Midbrain (tissue), 1 donor: ENCODE measurements at places on chromosomes 5 and 9.

- DNase-seq: no peak
These were observed 1.3 kb upstream of the VDAC1 start for GRCh38 chr5:134006115-134006514.

DNA sequence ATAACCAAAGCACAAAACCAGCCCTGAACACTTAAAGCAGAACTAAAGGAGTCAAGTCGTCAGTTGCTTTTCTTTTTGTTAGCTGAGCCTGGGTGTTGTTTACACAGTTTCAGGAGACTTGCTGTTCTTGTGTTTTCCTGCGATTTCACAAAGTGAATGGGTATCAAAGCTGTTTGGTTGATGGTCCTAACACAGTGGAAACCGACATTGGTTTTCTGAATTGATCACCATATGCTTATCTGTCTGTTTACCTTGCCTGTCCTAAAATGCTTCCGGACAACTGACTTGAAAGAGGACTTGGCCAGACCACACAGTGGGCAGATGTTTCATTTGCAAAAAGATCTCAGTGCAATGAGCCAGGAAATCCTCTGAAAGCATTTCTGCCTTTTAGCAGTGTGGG, 676.4 kb downstream of the PRELID2 start:
- DNase-seq: no peak

DNA sequence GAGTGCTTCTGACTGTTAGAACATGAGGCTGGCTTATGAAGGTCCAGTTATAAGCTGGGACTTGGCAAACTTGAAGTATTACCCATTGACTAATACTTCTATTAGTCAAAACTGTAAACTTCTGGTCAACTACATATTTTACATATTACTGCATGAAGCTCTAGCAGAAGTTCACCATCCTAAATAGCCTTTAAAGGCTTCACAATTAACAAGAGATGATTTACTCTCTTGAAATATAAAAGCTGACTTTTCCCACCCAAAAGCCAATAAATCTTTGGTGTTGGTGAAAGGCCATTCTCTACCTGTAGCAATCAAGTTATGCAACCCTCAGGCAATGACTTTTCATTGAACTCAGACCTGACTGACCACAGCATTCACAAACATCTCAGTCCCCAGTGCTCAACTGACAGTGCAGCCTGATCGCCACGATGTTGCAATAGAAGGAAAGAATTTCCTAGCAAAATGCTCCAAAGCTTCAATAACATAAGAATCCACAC, 345.6 kb downstream of the EBF1 start:
- no peak for DNase-seq

GRCh38 chr5:179530069-179530998, 20.0 kb upstream of the RUFY1 start:
- DNase-seq: peak; percentile 42

- no peak for DNase-seq
These were observed 532.5 kb downstream of the RAB3C start for GRCh38 chr5:59115345-59115744.

- no peak for DNase-seq
These were observed 652.3 kb downstream of the BNC2 start for GRCh38 chr9:16217943-16218701.

DNA sequence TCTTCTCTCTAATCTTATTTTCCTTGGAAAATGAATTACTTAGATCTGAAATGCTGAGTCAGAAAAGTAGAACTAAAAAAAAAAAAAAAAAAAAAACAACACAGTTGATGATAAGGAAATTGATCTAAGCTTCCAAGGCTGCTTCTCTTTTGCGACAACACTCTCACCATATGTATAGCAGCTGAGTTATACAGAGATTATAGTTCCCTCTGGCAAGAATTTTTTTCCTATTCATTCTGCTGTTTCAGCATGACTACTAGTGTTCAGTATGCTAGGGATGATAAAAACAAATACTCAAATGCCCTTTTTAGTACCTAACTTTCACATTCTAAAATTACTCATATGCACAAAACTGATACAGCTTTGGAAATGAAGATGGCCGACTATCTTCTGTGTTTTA, 267.3 kb downstream of the MLLT3 start:
- DNase-seq: no peak

- DNase-seq: no peak
These were observed 5.7 kb downstream of the RAPGEF1 start for GRCh38 chr9:131734165-131734610.

- DNase-seq: no peak
These were observed 66.6 kb downstream of the DEPDC1B start for GRCh38 chr5:60633341-60633740.

GRCh38 chr9:129874261-129875101, 39.2 kb downstream of the USP20 start:
- DNase-seq: no peak

DNA sequence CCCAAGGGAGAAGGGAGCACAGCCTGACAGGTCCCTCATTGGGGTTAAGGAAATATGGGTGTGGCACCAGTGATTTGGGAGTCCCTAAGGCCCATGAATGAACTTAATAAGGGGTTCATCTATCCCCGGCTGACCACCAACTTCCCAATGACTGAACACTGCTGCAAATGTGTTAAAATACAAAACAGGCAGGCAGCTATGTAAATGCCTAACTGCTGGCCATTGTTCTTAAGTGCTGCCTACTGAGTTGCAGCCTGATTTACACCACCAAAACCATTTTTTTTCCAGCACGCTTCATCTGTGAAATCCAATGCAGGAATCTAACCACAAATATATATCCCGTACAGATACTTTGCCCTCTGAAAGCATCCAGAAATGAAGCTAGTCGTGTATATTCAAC, 478.5 kb downstream of the PTPRD start:
- no peak for DNase-seq

DNA sequence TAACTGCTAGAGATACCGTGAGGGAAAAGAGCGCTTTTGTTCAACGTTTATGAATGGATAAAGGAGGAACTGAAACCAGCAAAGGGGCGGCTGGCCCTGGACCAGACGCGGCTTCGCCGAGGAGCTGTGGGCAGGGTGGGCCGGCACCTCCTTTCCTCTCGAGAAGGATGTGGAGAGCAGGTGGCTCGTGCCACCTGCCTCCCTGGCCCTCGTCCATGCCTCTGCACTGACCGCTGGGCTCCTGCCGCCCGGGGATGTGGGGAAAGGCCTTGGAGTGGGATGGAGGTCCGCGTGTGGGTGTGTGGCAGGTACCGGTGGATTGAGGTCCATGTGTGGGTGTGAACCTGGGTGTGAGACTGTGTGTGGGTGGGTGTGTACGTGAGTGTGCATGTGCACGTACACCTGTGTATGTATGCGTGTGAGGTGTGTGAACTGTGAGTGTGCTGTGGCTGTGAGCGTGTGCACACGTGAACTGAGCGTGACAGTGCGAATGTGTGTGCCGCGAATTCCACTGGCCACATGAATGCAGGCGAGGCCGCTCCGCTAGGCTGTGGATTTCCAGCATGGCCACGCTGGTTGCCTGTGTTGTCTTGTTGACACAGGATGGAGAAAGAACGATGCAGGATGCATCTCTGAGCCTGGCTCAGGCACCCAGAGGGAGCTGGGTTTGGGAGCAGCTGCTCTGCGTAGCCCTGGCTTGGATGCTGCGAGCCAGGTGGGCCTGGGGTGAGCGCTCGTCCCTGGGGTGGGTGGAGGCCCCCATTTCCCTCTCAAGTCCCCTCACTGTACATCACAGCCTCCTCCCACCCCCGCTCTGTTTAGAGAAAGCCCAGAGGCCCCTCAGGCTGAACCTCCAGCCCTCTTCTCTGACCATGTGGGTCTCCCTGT, 4.4 kb upstream of the CEP72 start:
- DNase-seq: peak; percentile 4

GRCh38 chr5:133821311-133821741, 147.1 kb downstream of the C5orf15 start:
- DNase-seq: no peak

- no peak for DNase-seq
These were observed 122.0 kb downstream of the WDR70 start for GRCh38 chr5:37501152-37501551.

- DNase-seq: peak; percentile 3
These were observed 62.0 kb upstream of the MEF2C start for GRCh38 chr5:88944751-88945531.

- DNase-seq: no peak
These were observed 255.4 kb downstream of the GRIA1 start for GRCh38 chr5:153745778-153746395.

DNA sequence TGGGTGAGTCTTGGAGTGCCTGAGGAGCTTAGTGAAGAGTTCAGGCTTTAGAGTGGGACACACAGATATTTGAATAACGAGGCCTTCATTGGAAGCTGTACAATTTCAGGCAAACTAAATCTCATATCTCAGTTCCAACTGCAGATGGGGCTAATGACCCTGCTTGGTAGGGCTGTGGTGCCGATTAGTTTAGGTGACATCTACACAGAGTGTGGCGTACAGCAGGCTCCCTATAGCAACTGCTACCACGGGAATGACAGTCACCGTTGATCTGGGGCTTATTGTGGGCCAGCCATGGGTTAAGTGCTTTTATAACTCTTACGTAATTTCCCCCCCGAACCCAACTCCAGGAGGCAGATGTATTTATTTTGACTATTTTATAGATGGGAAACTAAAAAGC, 70.8 kb downstream of the FAT2 start:
- DNase-seq: no peak

GRCh38 chr5:148763996-148764395, 62.4 kb upstream of the ADRB2 start:
- no peak for DNase-seq

DNA sequence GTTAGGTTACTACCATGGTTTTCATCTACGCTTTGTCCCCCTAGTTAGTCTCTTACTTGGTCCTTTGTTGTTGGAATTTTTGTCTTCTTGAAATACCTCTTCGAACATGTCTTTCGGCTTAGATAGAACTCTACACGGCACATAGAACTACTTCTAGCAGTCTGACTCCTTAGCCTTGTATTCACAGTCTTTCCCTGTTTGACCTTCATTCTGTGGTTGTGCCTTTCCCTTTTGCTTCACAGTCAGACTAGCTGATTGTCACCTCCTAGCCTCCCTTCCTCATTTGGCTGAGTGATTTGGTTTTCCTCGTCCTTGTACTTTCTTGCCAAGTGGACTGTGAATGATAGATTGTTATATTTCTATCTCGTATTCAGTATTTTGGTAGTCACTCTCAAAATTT, 10.7 kb downstream of the SMAD5 start:
- DNase-seq: no peak

DNA sequence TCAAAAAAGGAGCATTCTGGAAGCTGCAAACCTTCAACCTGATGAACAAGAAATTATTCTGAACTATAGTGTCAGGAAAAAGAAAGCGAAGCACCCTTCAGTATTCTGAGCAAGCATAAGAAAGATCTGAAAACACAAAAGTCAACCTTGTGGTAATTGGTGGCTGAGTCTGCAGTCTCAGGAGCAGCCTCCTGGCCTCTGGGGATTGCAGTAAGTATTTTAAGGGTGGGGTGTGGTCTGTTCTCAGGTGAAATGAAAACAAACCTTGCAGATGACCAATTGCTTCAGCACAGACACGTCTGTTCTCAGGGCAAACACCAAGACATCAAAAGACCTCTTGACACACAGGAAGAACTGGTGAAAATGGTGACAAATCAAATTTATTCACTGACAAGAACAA, 147.8 kb upstream of the RAPGEF1 start:
- DNase-seq: no peak

- DNase-seq: no peak
These were observed 35.4 kb upstream of the RXRA start for GRCh38 chr9:134290603-134291451.

GRCh38 chr5:128613766-128614165, 75.7 kb upstream of the FBN2 start:
- no peak for DNase-seq

DNA sequence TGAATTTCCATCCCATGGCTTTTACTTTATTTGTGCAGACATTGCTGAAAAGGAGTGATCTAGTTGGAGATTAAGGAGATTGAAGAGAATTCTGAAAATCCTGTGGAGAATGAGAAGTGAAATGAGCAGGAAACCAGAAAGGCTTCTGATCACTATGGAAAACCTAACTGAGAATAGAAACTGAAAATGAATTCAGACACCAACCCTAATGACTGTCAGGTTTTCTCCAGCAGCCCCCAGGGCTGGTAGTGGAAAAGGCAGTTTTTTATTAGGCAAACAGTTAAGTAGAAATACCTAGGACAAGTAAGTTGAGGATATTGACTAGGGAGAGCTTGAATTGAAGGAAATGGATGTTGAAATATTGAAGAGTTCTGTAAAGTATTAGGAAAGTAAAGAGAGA, 14.7 kb upstream of the ARRDC3 start:
- no peak for DNase-seq

DNA sequence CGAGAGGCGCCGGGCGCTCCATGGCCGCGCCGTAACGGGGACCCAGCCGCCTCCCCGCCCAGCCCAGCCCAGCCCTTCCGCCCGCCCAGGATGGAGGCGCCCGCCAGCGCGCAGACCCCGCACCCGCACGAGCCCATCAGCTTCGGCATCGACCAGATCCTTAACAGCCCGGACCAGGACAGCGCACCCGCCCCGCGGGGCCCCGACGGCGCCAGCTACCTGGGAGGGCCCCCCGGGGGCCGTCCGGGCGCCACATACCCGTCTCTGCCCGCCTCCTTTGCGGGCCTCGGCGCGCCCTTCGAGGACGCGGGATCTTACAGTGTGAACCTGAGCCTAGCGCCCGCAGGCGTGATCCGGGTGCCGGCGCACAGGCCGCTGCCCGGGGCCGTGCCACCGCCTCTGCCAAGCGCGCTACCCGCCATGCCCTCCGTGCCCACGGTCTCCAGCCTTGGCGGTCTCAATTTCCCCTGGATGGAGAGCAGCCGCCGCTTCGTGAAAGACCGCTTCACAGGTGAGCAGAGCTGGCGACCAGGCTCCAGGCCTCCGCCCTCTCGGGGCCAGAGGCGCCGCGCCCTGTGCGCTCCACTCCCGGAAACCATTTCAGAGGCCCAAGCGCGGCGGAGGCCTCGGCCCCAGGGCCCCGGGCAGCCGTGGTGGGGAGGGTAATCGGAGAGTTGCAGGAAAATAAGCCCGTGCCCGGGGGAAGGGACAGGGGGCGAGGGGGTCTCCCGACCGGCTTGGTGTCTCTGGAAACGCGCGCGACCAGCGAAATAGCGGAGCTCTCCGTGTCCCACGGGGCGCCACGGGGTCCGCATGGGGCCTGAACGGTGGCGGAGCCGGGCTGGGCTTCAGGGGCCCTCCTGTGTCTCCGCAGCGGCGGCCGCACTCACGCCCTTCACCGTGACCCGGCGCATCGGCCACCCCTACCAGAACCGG, 496 bp downstream of the TLX3 start:
- no peak for DNase-seq

DNA sequence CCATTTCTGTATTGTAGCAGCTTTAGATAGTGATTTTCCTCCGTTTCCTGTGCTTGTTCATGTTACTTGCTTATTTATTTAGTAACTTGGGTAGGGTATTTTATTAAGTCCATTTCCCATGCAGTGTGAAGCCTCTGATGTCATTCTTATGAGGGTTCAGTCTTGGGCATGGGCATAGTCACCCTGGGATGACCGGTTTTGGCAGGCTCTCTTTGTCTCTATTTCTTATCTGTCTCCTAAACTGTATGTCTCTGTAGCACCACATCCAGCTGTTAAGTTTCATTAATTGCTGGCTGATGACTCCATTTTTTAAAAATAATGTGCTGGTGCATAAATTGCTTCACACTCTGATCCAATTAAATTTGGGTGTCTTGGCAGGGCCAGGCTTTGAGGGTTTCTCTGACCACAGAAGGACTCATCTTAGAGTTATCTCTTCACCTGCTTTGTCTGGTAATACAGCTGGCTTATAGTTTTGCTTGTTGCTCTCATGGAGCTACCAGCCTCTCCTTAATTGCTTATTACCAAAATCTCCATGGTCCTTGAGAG, 173.3 kb upstream of the VLDLR start:
- DNase-seq: no peak
